ENCODE measurements at places on chromosomes 1 and 21.

DNA sequence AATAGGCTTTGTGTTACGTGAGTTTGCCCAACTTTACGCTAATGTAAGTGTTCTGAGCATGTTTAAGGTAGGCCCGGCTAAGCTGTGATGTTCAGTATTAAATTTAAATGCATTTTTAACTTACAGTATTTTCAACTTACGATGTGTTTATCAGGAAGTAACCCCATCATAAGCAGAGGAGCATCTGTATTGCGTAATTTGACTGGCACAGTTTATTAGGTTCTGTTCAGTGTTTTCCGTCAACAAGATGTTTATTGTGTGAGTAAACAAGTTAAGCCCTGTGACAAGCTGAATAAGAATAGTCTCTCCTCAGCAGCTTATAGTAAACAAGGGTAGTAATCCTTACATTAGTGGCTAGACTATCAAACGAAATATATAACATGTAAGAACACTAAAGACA lies 27.2 kb upstream of the SHISA4 start:
- DNase-seq = no peak

- DNase-seq = no peak
Observed at GRCh38 chr1:33392639-33393038, 38.3 kb downstream of the PHC2 start.

- DNase-seq = no peak
Observed at GRCh38 chr1:110258734-110259133, 48.6 kb downstream of the KCNC4 start.

DNA sequence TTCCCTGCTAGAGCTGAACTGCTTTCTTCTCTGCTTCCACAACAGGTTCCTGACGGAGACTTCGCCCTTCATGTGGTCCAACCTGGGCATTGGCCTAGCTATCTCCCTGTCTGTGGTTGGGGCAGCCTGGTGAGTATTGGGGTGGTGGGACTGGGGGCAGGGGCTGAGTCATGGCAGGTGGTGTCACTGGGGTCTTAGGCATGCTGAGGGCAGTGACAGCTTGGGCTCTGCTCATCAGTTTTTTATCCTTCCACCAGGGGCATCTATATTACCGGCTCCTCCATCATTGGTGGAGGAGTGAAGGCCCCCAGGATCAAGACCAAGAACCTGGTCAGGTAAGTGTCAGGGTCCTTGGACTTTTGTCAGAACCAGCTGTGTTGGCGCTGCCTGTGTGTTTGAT lies 1.3 kb downstream of the ATP6V0B start:
- DNase-seq = no peak

DNA sequence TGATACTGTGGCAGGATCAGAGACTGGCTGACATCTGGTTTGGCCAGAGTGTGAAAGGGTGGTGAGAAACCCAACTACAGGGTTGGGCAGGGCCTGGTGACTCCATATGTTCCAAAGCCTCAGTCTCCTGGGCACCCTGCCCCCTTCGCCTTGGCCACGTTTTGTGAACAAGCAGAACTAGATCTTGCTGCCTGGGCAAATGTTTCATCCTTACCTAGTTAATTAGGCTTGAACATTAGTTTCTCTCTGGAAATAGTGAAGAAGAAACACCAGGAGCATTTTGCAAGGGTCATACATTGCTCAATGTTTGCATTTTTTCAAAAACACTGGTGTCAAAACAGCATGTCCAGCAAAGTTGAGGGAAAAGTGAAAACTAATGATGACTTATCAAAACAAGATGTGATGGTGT lies 60.5 kb downstream of the MAP3K7CL start:
- DNase-seq = peak; percentile 78

Measured in fibroblast of skin of back (primary cell).